Stimulated activated CD4-positive, alpha-beta T cell treated with anti-CD3 and anti-CD28 coated beads, Interleukin-1b, Interleukin-23, amount 100 ng/mL, for 1 hour (primary cell): ENCODE measurements at places on chromosomes 3 and 15.

GRCh38 chr15:80423215-80423614 lies 19.0 kb downstream of the ARNT2 start:
- DNase-seq = no peak

DNA sequence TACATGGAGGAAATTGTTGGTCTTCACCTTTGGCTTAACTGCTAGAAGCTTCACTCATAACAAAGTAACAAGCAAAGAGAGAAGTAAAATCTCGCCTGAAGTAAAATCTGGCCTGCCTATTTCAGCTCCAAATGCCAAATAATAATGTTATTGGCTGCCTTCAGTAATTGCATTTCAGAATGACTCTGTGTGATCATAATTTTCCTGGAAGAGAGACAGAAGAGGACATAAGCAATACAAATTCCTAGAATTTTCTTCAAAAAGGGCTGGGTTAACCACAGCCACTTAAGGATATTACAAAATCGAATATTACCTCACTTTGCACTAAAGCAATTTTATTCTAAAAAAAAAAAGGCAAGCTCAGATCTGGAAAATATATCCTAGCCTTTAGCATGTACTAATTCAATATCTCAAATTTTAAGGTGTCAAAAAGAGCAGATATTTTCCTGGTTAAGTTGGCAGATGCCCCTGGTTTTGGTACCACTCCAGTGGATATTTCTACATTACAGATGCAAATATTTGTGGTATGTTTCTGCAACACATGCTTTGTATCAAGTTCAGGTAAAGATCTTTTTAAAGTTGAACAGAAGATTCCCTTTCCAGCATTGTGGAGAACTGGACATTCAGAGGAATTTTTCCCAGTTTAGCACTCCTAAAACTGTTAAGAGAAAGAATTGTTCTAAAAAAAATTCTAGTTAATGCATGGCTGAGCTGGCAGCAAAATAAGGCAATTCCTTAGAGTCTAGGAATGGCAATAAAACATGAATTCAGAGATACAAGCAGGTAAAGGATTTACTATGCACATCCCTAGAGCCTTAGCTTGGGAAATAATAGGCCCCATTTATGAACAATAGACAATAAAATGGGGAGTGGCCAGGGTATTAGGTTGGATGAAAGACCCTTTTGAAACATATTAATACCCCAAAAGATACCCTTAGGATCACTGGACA lies 116.7 kb downstream of the STAC start:
- no peak for DNase-seq

DNA sequence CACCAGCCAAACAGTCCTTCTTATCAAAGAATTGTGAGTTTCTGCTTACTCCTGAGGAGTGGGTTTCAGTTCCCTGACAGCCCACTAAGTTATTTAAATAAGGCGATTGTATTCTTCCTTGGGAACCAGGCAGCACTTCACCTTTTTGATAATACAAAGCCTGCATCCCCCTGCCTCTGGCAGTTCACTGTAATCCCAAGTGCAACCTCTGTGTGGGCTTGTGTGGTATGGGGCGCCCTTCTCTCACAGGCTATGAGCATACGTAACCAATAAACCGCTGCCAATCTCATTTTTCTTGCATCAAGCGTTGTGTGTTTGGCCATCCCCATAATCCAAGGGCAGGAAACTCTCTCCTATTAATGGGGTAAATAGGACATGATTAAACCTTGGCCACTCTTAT lies 1025.6 kb downstream of the NSUN3 start:
- no peak for DNase-seq

GRCh38 chr15:57337868-57338411 lies 38.4 kb upstream of the CGNL1 start:
- DNase-seq = no peak

DNA sequence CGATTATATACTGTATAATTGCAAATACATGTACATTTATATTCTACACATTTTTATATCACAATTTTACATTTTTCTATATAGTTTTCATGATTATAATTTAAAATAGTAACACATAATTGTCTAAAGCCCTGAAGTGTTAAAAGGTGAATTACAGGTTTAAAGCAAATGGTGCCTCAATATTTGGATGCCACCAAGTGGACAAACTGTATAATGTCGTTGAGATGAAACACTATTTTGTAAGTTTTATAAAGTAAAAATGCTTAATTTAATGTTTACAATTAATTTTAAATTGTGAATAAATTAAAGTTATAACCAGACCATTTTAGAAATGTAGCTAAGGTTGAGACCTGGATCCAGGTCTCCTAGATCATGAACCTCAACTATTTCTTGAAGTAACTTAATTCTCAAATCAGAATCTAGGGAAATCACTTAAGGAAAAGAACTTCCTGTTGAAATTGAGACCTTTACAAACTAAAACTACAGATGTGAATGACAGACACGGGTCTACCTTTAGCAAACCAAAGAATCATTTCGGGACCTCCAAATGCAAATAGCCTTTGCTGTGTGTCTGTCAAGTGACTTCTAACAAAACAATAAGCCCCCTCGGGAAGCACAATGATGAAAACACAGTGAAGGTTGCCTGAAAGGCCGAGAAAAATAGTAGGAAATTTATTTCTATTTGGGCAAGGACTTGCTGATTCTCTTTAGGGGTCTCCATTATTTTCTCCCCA lies 37.8 kb downstream of the EHHADH start:
- no peak for DNase-seq

- DNase-seq = no peak
Measured at GRCh38 chr3:191391861-191392808, 61.8 kb upstream of the UTS2B start.

- DNase-seq = no peak
Measured at GRCh38 chr3:61575893-61576292, 14.5 kb downstream of the PTPRG start.

DNA sequence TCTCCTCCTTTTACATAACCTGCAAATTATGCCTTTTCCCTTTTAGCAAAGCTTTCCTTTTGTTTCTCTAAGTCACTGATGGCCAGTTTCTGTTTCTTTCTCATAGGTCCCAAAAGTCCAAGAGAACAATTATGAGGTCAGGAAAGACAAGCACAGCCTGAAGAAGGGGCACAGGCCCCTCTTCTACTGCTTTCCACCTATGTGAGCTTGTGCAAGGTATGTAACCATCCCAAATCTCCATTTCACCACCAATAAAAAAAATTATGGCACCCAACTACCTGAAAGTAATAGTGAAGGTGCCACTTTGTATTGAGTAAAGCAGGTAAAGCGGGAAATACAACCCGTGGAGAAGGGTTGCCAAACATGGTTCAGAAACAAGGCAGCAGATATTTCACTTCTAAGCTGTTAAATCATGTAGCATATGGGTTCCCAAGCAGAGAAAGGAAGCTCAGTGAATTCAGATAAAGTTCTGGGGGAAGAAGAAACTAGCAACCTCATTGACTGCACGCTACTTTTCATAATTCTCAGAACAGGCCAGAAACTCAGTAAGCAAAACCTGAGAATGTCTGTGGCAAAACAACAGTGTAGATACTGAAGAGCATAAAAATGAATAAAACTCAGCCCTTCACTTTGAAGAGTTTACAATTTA lies 4.2 kb downstream of the PLOD2 start:
- no peak for DNase-seq

DNA sequence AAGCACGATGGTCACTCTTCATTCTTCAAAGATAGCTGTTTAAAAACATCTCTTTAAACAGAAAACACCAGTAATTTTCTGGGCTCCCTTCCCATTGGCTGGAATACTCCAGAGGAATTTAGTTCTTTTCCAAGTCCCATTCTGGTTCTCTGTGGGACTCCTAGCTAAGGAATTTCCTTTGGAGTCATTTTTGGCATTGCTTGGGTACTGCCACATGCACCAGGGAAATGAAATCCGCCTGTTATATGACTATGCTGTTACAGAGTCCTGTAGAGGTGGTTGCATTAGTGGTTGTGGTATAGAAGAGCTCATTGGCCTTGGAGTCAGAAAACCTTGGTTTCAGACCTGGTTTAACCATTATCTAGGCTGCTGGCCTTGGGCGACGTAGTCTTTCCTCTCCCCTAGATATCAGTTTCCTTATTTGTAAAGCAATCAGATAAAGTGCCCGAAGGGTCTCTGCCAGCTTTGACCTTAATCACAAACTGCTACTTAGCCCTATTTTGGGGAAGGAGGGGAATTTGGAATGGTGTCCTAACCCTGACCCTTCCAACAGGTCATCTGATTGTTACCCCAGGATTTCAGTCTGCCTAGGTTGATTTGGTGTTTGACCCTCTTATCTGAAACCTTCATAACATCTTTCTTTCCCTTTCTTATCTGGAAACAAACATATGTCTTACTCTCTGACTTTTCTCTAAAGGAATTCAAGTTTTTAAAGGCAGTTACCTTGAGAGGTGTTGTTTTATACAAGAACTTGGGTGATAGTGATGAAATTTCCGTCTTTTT lies 13.4 kb downstream of the RTP1 start:
- no peak for DNase-seq

DNA sequence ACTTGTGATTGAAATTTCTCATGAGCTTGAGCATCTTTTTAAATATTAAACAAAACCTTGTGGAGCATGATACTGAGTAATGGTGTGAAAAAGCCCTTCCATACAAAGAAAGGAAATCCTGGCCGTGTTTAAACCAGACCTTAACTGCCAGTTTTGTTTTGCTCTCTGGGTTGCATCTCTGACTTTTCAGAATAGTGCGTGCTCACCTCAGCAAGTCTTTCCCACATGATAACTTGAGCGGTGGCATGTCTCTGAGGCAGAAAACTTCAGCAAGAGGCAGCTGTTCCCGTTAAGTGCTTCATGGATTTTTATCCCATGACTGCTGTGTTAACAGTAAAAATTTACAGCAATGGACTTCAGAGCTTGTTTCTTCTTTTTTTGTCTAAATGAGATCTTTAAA lies 393.3 kb downstream of the FEZF2 start:
- DNase-seq = no peak

DNA sequence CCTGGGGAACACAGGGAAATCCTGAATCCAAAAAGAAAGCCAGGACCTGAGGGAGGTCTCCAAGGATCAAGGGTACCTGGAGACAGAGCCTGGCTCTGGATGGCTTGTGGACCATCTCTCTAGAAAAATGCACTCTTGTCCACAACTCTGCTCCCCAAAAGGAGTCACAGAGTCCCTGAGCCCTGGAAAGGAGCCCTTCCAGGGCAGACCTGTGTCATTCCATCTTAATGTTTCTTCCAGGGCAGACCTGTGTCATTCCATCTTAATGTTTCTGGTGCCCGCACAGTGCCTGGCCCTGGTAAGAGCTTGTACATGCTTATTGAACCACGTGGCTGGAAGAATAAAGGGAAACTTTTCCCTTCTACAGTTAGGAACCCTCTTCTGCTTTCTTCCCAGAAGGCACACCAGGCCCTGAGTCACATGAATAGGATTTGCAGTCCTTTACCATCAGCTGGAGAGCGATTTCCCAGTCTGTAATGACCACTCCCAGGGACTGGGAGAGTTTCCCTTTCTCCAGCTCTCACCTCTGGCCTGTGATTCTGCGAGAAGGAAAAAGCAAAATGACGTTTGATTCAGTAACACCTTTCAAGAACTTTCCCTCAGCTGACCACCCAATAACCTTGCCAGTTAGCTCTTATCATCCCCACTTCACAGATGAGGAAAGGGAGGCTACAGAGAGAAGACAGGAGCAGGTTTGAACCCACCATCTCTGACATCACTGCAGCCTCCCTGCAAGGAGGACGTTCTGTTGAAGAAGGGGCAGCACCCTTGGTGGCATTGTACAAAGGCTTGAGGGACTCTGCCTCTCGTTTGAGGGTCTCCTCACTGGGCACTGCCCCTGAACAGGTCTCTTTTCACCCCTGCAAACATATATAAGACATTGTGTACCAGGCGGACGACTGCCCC lies 35.8 kb upstream of the SLCO2A1 start:
- DNase-seq = no peak

DNA sequence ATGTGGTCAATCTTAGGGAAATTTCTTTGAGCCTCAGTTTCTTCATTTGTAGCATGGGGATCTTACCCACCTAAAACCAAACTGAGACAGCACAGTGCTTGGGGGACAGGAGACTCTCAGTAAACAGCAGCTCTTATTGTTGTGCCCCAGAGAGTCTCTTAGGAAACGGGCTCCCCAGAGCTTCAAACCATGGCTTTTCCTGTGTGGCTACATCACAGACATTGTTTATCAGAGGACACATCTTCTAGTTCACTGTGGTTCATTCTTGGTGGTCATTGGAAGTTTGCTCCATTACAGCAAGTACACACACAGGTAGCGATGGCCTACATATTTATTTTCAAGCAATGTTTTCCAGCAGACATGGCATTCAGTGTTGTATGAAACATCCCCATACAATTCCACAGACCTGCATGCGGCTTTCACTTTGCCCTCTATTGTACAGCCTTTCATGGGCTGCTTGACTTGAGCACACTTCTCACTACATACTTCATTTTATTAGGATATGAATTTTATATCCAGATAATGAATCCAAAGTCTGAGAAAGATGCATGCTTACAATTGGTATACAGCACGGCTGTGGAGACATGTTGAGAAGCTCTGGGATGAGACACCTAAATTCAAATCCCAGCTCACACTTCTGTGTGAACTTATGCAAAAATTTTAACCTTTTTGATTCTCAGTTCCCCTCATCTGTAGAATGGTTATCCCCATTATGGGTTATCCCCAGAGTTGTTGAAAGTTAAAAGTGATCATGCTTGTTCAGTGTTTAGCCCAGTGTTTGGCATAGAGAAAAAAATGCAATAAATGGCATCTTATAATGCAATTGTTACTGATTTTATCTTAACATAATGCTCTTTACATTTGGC lies 84.8 kb upstream of the ICE2 start:
- DNase-seq = no peak

DNA sequence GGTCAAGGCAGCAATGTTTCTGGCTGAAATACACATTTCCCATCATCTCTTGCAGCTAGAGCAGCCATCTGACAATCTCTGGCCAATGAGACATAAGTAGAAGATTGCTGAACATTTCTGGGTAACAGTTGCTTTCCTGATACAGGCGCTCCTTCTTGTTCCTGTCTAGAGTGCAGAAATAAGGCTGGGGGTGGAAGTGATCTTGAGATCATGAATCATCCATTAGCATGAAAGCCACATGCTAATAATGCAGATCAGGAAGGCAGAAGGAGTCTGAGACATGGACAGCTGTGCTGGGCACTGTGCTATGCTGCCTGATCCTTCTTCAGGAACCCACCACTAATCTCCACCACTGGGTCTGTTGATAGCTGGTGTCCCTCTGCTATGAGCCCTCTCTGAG lies 14.8 kb upstream of the TMEM108 start:
- DNase-seq = no peak

- DNase-seq = no peak
Measured at GRCh38 chr15:84970843-84971242, 10.8 kb upstream of the PDE8A start.

DNA sequence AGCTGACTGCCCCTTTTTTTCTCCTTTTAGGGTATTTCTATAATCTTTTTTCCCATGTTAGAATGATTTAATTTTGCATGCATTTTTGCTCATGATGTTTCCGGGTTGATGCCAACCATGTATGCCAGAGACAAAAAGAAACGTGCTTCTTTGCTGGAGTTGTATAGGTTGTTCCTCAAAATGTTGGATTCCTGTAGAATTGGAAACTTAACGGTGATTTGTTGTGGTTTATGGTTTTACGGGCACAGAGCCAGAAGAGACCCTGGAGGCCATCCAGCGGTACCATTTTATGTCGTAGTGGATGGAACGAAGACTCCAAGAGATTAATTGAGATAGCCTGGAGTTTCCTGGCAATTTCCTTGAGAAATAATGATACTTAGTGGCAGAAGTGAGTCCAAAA lies 481.5 kb upstream of the RGMA start:
- no peak for DNase-seq
